ENCODE measurements at places on chromosomes 2 and 18.

GRCh38 chr2:126866451-126866850, 32.2 kb upstream of the TEX51 start:
- no peak for DNase-seq

DNA sequence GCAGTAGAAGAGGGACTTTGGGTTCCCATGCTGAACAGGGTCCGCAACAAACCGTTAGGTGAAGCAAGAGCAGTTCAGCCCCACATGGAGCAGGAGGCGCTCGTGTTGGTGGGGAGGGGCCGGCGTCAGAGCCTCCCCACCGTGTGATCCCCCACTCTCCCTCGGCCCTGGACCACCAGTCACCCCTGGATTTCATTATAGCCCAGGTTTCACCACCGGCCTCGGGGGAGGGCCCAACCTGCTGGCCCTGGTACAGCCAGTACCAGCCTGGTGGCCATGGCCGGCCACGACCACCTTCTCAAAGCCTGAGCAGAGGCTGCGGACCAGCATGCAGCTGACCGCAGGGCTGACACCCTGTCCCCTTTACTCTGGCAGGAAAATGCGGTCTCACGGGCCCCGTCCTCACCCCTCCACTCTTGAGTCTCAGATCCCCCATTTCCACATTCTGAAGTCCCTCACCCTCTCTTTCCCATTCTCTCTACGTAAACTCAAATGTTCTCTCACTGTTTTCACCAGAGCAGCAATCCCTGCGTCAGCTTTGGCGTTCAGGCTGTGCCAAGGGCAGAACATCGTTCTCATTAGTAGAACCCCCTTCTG, 8.6 kb downstream of the MLPH start:
- DNase-seq, result no peak

DNA sequence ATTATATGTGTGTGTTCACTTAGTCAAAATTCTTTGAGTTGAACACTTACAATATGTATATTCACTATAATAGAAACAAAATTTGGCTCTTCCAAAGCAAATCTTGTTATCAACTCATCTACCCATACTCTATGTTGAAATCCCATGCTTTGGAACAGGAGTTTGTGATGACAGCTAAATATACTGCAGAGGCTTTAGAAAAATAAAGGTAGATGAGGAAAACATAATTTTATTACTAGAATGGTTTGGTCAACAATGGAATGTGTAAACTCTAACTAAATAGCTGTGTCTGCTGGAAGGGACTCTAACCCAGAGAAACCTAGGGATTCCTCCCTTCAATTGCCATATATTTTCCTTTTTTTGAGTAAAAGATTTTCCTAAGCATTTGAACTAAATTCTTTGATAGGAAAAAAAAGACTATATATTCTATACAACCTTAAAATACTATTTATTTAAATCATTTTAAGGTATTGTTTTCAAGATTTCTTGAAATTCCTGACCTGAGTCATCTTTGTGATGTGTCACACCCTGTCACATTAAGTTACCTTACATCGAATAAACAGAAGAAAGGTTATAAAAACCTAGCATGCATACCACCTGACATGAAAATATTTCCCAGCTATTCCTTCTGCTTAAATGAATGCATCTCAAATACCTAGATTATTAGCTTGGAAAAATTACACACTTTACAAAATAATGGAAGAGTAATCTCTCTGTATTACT, 175.5 kb downstream of the OTX1 start:
- DNase-seq, result no peak

GRCh38 chr18:31204166-31204565, 41.5 kb upstream of the DSC1 start:
- DNase-seq, result no peak

DNA sequence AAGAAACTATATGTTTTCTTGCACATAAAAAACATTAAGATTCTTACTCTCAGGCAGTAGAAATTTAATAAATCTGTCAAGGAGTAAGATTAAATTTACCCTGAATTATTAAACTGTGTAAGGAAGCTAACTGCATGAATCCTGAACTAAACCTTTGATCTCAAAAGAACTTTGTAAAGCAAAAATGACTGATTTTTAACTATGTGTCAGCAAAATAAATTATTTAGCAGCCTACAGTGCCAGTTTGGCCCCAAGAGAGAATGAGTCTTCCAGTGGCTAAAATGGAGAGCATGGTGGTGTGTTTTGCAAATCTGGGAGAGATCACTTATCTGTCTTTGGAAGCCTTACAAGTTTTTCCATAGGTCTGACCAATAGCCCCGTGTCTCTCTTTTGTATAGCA, 190.7 kb downstream of the THSD7B start:
- no peak for DNase-seq

DNA sequence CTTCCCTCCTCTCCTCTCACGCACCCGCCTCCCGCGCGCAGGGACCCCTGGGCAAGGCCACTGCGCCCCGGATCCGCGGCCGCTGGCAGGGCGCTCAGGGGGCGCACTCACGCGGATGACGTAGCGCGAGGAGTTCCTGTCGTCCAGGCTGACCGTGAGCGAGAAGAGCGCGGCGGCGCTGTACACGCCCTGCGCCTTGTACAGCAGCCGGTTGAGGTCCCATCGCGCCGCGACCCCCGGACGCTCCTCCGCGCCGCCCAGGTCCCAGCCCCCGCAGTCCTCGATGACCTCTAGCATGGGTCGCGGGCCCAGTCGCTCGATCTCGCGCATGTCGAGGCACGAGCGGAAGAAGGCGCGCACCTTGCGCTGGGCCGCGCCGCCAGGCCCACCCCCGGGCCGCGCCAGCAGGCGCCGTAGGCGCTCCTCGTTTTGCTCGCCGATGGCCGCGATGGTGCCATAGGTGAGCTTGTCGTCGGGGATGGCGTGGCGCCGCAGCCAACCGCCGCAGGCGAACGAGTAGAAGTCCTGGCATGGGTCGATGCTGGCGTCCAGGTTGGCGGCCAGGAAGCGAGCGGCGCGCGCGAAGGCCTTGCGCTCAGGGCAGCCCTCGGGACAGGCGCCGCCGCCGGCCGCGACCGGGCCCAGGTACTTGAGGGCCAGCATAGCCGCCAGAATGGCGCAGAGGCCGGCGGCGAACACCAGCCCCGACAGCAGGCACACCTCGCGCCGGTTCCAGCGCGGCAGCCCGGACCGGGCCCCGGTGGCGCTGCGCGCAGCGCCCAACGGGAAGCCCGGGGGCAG, 1.7 kb downstream of the ECEL1 start:
- DNase-seq, result no peak

DNA sequence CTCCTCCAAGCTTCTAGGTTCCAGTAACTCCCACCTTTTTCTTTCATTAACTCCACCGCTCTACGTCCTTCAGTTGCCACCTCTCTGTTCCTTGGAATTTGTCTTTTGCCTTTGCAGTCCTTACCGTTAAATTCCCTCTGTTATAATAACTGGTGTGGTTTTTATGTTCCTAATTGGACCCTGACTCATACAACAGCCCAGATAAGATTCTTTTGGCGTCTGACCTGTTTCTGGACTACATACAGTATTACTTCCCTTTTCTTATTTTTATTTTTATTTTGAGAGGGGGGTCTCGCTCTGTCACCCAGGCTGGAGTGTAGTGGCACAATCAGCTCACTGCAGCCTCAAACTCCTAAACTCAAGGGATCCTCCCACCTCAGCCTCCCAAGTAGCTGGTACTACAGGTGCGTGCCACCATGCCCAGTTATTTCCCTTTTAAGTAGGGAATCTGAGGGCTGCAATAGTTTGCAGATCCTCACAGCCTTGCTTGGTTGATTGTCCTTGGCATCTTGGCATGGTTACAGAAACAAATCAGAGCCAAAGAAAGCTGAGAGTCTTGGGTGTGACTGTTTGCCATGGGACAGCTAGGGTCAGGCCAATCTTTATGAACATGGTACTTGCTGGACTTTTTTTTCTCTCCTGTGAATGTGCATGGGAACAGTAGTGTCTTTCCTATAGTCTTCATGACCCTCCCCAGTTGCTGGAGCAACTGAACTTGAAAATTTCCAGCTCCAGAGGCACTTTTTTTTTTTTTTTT, 22.0 kb downstream of the TCF23 start:
- no peak for DNase-seq

- DNase-seq, result no peak
These were observed 316.2 kb downstream of the EPHA4 start for GRCh38 chr2:221255862-221256261.

DNA sequence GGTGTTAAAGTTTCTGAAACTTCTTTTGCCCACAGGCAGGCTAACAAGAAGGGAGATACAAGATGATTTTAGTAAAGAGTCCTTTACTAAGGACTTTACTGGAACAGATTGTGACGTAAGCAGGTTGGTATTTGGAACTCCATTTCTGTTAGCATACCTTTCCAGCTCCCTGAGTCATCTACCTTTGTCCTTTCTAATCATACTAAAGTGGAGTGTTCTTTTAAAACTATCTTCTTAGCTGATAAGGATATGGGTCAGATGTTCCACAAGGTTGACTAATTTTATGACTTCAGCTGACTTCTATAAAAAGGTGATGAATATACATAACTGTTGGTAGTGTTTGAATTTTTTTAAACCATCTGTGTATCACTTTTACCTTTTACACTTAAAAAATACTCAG, 21.1 kb downstream of the UGP2 start:
- DNase-seq, result no peak

- no peak for DNase-seq
These were observed 37.6 kb upstream of the RMP24 start for GRCh38 chr18:35934891-35935290.

DNA sequence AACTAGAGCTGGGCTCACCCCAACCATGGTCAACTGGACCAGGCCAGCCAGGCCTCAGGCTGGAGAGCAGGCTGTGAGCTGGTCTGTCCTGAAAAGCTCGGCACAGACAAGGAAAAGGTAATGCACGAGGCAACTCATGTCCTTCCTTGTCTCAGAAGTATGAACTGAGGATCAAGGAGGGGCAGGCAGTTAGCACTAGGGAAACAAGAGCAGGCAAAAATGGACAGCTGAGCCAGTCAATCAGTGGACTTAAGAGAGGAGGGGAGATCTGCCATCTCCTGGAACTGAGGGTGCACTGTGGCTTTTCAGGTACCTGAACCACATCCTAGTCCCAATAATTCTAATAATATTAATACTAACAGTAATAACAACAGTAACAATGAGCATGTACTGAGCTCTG, 20.6 kb upstream of the WIPF1 start:
- DNase-seq, result no peak

DNA sequence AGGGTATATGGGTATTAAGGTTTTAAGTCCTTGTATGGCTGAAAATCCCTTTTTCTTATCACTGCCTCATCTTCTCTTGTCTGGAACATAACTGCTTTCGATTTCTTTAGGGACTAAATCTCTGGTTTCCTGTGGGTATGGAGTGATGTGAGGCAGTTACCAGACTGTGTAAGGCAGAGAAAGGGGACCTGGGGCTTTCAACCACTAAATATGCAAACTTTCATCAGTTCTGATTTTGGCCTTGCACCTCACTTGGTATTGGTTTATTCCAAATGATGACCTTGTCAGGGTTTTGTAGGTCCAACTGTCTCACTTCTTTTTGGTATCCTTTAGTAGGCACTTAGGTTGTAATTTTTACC, 9.3 kb downstream of the MAP4K4 start:
- no peak for DNase-seq

DNA sequence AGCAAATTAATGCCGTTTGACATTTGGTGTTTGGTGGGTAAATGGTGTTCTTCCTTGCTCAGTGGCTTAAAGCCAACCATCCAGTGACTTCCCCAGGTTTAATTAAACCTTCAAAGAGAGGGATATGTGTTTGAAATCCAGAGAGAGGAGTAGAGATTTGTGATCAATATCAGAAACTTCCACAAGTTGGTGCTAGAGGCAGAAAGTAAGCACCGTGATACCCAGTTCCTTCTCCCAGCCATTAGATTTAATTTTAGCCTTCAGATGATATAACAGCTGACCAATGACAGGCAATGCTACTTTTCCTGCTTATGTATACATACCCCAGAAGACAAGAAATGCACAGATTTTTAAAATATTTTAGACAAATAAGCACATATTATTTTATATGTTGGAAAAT, 398.5 kb downstream of the CDH2 start:
- no peak for DNase-seq

DNA sequence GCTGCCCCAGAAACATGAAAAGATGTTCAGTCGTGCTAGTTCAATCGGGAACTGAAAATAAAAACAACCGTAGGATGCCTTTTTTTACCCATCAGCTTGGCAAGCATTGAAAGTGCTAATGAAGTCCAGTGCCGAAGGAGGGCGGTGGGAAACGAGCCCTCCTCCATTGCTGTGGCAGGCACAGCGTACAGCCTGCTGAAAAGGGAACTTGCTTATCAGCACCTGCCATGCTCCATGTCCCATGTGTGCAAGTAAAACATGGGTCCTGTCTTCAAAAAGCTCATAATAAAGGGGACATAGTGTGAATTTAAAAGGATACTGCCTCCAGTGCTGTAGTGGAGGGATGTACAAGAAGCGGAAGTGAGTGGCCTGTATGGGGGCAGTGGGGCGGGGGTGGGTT, 82.4 kb downstream of the ARMC9 start:
- no peak for DNase-seq

GRCh38 chr2:150156876-150157275, 330.6 kb downstream of the RND3 start:
- no peak for DNase-seq

DNA sequence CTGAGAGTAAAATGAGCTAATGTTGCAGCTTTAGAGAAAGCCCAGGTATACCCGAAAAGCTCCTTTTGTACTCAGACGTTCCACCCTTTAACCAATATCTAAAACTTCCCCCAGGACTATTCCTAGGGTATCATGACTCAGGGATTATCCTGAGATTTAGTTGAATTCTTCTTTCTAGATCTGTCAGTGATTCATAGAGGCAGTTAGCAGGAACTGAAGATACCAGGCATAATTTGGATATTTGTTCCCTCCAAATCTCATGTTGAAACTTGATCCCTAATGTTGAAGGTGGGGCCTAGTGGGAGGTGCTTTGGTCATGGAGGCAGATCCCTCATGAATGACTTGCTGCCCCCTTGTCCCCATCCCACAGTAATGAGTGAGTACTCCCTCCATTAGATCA, 161.2 kb upstream of the LRP1B start:
- no peak for DNase-seq

DNA sequence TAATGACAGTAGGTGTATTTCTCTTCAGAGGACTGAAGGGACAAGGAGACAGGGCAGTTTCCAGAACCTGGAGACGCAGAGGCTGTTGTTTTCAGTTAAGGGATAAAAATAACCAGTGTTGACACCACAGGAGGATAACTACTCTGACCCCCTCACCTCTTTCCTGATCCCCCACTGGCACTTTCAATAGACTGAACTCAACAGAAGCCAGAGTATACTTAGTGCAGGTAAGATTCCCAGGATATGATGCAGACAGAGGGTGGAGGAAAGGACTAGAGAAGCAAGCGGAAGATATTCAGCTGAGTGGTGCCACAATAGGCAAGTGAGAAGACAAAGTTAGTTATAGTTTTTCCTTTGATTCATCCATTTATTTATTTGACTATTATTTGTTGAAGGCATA, 19.8 kb downstream of the DHRS9 start:
- DNase-seq, result no peak

GRCh38 chr18:51824746-51825145, 515.3 kb upstream of the DCC start:
- no peak for DNase-seq

- no peak for DNase-seq
These were observed 140.4 kb downstream of the MTX2 start for GRCh38 chr2:176409671-176410070.

- no peak for DNase-seq
These were observed 85.2 kb downstream of the RBMS1 start for GRCh38 chr2:160408173-160408958.
